A549 treated with Hydrocortisone at 1 μM for 4 hours (cell line): ENCODE measurements at places on chromosomes 6 and 20. TPM values are rescaled to one million over a fixed set of nuclear protein-coding genes. Genes with fewer than 3 reads are reported as not detected.

The OR14J1 gene
- not detected in 5 replicates for total RNA-seq

The ADGB gene
- not detected in 5 replicates for total RNA-seq

The ZBTB9 gene
- total RNA-seq = 9.9 to 12.3 TPM (median 11.7 TPM) in 5 replicates

The PRIM2 gene
- total RNA-seq = 10.3 to 14.9 TPM (median 12.1 TPM) in 5 replicates

The PNPLA1 gene
- total RNA-seq = 0.08 TPM in 1 of 5 replicates, not detected in the others

The ULBP1 gene
- 0.77 to 0.89 TPM (median 0.83 TPM) in 5 replicates for total RNA-seq

The IL20RA gene
- 0.02 to 0.15 TPM (median 0.05 TPM) in 3 of 5 replicates, not detected in the others for total RNA-seq

The PCED1A gene
- 19.7 to 28.2 TPM (median 26.6 TPM) in 5 replicates for total RNA-seq

The NCR2 gene
- total RNA-seq = not detected in 5 replicates

The RGS17 gene
- 4.5 to 6.5 TPM (median 6.3 TPM) in 5 replicates for total RNA-seq

The FILIP1 gene
- total RNA-seq = 0.20 to 0.35 TPM (median 0.29 TPM) in 5 replicates

The F13A1 gene
- not detected in 5 replicates for total RNA-seq

The TMEM242 gene
- total RNA-seq = 5.6 to 7.6 TPM (median 6.8 TPM) in 5 replicates

The SLC29A1 gene
- total RNA-seq = 45.4 to 50.3 TPM (median 49.5 TPM) in 5 replicates

The ZC2HC1B gene
- total RNA-seq = not detected in 5 replicates

The SLC52A3 gene
- total RNA-seq = 0.37 to 0.67 TPM (median 0.52 TPM) in 5 replicates

The DNAJC5 gene
- total RNA-seq = 27.2 to 30.6 TPM (median 28.7 TPM) in 5 replicates

The CST7 gene
- 0.13 TPM in 1 of 5 replicates, not detected in the others for total RNA-seq

The APCDD1L gene
- total RNA-seq = 0.05 to 0.14 TPM (median 0.06 TPM) in 4 of 5 replicates, not detected in the other

The NOX3 gene
- total RNA-seq = not detected in 5 replicates

The C6orf52 gene
- 1.5 to 2.7 TPM (median 2.1 TPM) in 5 replicates for total RNA-seq

The ADGRF1 gene
- 0.05 TPM in 1 of 5 replicates, not detected in the others for total RNA-seq

The TRERF1 gene
- 5.9 to 8.3 TPM (median 7.7 TPM) in 5 replicates for total RNA-seq

The DYNLT2 gene
- 0.46 to 0.69 TPM (median 0.61 TPM) in 5 replicates for total RNA-seq

The TINAG gene
- total RNA-seq = not detected in 5 replicates

The IMPG1 gene
- total RNA-seq = not detected in 5 replicates

The MRAP2 gene
- 1.4 to 1.9 TPM (median 1.8 TPM) in 5 replicates for total RNA-seq

The C4A gene
- total RNA-seq = 0.79 to 1.5 TPM (median 0.85 TPM) in 5 replicates
